ENCODE measurements at places on chromosomes 13 and 19.

DNA sequence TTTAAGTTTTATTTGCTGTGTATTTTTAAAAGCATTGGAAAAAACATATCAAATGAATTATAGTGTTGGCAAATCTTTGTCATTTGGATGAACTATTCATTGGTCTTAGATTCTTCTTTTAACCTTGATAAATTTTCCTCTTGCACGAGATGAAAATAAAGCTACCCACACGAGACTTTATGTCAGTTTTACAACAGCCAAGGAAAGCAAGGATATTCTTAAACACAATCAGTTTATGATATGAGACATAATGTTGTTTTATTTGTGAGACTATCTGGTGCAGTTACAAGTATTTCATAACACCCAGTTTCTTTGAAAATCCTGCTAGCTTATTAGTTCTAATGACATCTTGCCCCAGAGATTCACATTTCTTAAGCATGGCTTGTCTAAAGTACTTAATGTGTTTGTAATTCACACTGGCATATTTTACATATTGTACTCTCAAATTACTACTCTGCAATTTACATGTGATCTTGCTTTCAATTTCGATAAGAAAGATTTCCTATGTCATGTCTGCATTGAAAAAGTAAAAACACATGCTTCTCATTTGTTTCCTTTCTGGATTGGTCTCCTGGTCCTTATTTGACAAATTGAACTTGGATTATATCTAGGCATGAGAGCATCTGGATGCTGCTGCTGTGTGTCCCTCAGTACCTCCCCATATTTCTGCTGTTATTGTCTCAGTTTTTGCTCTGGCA, 955.5 kb upstream of the PCDH9 start:
- no peak for DNase-seq

DNA sequence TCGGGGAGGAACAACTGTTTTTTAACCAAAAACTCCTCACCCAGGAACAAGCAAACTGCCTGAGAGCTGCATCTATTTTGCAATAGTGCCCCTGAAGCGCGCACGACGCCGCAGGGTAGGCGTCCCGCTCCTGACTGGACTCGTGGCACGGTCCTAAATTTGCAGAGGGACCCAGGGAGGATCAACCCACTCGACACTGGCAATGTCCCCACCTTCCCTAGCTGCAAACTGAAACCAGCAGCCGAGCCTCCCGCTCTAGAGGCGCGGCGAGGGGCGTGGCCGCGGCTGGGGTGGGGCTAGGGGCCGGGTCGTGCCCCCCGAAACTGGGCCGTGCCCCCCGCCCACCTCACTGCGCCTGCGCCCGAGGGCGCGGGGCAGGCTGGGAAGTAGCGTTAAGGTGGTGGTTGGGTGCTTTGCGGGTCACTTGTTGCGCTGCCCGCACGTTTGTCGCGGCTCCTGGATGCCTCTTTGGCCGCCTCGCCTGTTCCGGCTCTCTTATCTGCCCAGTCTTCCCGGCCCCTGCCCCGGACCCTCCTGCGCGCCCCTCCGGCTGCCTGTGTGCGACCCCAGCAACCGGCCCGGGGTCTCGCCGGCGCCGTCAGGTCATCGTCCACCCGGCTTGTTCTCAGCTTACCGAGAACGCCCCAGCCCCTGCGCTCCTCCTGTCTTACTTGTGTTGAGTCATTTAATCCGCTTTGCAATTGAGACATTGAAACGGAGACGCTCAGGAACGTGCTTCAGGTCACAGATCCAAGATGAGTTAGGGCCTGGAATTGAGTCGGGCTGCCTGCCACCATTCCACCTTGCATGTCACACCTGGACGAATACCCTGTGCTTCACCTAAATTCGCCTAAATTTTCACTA, 37.9 kb upstream of the LSM14A start:
- DNase-seq, result peak; percentile 84

DNA sequence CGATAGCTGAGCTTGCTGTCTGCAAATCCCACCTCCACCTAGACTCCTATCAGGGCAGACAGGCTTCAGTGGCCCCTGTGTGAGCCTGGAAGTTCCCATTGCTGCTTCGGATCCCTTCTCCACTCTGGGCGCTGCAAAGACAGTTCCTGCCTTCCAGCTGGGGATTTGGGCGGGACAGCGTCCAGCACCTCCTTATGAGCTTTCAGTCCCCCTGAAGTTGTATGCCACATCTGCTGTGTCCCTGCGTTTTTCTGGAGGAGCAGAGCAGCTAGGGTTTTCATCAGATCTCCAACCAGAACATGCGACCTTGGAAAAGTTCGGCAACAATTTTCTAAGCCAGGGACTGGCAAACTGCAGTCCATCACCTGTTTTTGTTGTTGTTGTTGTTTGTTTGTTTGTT, 38.0 kb downstream of the ARHGEF18 start:
- DNase-seq, result no peak

- DNase-seq, result no peak
Observed at GRCh38 chr13:20565115-20565736, 1.7 kb upstream of the IFT88 start.

- DNase-seq, result peak; percentile 69
Observed at GRCh38 chr19:46016426-46017094, 6.3 kb downstream of the PGLYRP1 start.

DNA sequence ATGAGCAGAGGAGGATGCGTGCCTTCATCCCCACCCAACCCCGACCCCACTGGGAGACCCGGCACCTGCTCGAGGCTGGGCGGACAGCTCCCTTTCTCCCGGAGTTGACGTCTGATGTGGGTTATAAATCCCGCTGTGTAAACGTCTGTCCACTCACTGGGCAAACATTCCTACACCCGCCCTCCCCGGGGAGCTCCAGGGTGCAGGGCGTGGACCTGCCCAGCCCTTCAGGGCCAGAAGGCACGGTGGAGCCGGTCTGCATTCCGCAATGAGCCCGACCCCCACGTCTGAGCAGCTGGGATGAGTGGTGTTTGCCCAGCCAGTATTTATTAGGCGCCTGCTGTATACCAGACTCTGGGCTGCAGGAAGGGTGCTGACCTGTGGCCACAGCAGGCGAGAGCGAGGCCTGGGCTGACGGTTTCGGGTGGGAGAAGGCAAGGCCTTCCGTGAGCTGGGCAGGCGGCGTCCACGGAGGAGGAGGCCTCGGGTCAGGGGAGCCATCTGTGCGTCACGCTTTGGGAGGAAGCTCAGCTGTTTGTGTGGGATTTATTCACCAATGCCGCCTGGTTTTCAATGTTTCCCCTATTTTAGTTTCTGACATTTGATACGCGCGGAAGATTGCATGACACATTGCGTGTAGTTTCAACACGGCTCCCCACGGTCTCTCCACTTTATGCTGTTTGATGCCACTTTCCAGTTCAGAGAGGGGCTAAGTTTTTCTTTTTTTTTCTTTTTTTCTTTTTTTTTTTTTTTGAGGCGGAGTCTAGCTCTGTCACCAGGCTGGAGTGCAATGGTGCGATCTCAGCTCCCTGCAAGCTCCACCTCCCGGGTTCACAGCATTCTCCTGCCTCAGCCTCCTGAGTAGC, 2.0 kb downstream of the MISP start:
- no peak for DNase-seq

Data from stimulated activated CD4-positive, alpha-beta T cell treated with anti-CD3 and anti-CD28 coated beads, TNF-alpha, amount 100 ng/mL, for 24 hours (primary cell).